ENCODE measurements at places on chromosomes 13 and 19. TPM values are rescaled to one million over a fixed set of nuclear protein-coding genes. Genes with fewer than 3 reads are reported as not detected.

SLC25A41 gene
- not detected for total RNA-seq

DHDH gene
- total RNA-seq = not detected

TMEM145 gene
- total RNA-seq = not detected

TYK2 gene
- total RNA-seq = 95.3 TPM

PCDH9 gene
- 4.6 TPM for total RNA-seq

ERCC1 gene
- total RNA-seq = 152 TPM

TNFSF13B gene
- total RNA-seq = 2.5 TPM

NTF4 gene
- total RNA-seq = not detected

ZNF555 gene
- 3.3 TPM for total RNA-seq

EXOC3L2 gene
- not detected for total RNA-seq
